ENCODE measurements at places on chromosomes 3 and 15. TPM values are rescaled to one million over a fixed set of nuclear protein-coding genes. Genes with fewer than 3 reads are reported as not detected.

The WDR93 gene
- not detected for total RNA-seq

- no peak for DNase-seq
Observed at GRCh38 chr3:52404391-52404790, 40.5 kb downstream of the SEMA3G start.

DNA sequence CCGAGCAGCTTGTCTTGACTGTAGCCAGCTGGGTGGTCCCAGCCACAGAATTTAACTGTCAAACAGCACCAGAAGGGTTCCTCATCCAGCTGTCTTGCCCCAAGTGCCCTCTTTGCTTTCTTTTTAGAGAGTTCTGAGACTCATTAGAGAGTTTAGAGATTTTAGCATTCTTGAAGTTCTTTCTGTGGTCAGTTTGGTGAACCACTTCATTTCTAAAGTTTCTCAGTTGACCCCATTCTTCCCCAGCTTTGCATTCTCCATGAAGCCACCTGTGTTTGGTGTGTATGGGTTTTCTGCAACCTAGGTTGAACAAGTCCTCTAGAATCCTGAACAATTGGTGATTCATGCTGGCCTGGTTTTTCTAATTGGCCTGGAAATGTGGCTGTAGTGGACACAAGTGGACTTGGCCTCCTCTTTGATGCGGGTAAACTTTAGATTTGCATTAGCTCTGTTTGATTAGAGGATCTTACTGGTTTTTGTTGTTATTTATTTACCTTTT is 33.7 kb downstream of the FLNB start:
- DNase-seq = no peak

- DNase-seq = no peak
Observed at GRCh38 chr15:87564681-87565080, 691.9 kb downstream of the NTRK3 start.

The OSBPL10 gene
- total RNA-seq = 1.1 TPM

The GNB4 gene
- 6.9 TPM for total RNA-seq
